Activated CD8-positive, alpha-beta T cell treated with anti-CD3 and anti-CD28 coated beads for 36 hours (primary cell): ENCODE measurements at places on chromosomes 5 and 9. TPM values are rescaled to one million over a fixed set of nuclear protein-coding genes. Genes with fewer than 3 reads are reported as not detected.
A peak's percentile ranks its signal among the peaks of the same experiment; 100 is the strongest.

PDE6A gene
- not detected for total RNA-seq

OCLN gene
- 0.56 TPM for total RNA-seq

DNA sequence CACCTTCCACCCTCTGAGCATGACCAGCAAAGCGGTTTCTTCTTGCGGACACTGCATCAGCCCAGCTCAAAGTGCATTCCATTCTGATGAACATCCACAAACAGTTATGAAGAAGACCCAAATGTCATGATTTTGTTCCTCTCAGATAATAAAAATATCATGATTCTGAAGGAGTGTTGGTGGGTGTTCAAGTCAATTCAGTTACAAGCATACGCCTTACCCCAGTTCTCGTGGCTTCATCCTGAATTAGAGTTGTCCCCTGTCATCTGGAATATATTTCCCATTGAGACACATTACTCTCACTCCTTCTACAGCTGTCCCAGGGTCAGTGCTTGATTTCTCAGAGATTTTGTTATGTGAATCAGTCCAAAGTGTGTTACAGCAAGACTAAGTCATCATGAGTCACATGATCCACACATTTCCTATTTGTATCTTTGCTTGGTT is 325.4 kb downstream of the RFX3 start:
- H3K27me3 ChIP-seq, result peaks cover 6% of the 10 kb centered on the region
- H3K27ac ChIP-seq, result no peak overlapping the region
- no peaks in the 10 kb centered on the region for H3K36me3 ChIP-seq
- DNase-seq, result no peak
- H3K4me1 ChIP-seq, result no peaks in the 10 kb centered on the region
- H3K4me3 ChIP-seq, result no peak overlapping the region

DNA sequence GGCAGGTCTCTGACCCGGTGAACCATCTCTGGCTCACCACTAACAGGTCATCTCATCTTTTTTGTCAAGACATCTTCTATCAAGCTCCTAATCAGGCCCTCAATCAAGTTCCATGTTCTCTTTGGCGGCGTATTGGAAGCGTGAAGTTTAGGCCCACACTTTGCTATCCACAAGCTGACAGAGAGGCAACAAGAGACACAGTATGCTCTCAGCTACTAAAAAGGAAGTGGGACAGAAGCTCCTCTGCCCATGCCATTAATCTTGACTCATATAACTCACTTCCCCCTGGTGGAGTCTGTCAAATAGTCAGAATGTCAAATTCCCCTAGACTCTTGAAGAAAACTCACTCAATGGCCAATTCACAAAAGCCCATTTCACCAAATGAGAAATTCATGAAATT is 77.6 kb upstream of the TMC1 start:
- no peaks in the 10 kb centered on the region for H3K36me3 ChIP-seq
- DNase-seq, result peak; percentile 45
- no peak overlapping the region for H3K4me3 ChIP-seq
- peaks cover 6% of the 10 kb centered on the region for H3K27me3 ChIP-seq
- H3K27ac ChIP-seq, result peak overlapping the region; percentile 92

DNA sequence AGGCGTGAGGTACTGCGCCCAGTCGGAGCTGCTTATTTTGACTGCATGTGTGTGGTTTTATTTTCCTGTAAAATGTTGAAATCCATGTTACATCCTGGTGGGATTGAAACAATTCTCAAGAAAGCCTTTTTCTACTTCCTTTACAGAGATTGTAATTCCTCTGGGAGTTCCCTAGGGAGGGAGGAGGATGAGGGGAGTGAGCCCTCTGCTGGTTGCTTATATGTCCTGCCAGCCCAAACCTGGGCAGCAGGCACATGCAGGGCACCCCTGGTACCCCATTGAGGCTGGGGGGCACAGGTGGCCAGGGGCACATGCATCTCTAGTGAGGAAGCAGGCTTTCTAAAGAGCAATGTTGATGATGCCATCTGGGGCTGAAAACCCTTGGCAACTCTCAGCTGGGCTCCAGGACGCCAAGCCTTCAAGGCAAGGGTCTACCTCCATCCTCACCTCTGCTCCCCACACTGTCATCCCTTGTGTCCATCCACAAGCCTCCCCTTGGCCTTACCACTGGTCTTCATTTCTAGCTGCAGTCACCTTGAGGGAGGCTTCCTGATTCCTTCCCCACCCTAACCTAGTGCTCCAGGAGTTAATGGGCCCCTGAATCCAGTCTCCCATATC is 84.7 kb upstream of the TNFSF8 start:
- no peaks in the 10 kb centered on the region for H3K36me3 ChIP-seq
- no peaks in the 10 kb centered on the region for H3K27me3 ChIP-seq
- H3K4me1 ChIP-seq, result peaks cover 37% of the 10 kb centered on the region
- H3K4me3 ChIP-seq, result no peak overlapping the region

DNA sequence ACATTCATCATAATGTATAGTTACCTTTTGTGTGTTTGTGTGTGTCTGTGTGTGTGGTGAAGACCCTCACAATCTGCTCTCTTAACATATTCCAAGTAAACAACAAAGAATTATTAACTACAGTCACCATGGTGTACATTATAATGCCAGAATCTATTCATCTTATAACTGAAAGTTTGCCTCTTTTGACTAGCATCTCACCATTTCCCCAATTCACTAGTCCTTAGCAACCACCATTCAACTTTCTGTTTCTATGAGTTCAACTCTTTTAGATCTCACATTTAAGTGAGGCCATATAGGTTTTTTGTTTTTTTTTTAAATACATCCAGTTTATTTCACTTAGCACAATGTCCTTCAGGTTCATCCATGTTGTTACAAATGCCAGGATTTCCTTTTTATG is 83.6 kb downstream of the SMC2 start:
- H3K36me3 ChIP-seq, result no peaks in the 10 kb centered on the region
- no peak overlapping the region for H3K4me3 ChIP-seq
- no peak for DNase-seq
- H3K27me3 ChIP-seq, result no peaks in the 10 kb centered on the region
- no peaks in the 10 kb centered on the region for H3K4me1 ChIP-seq

GRCh38 chr5:74017786-74018211 is 391.8 kb downstream of the ARHGEF28 start:
- H3K27me3 ChIP-seq, result peaks cover 5% of the 10 kb centered on the region
- no peaks in the 10 kb centered on the region for H3K4me1 ChIP-seq
- no peak overlapping the region for H3K4me3 ChIP-seq
- no peak for DNase-seq
- no peaks in the 10 kb centered on the region for H3K36me3 ChIP-seq

DNA sequence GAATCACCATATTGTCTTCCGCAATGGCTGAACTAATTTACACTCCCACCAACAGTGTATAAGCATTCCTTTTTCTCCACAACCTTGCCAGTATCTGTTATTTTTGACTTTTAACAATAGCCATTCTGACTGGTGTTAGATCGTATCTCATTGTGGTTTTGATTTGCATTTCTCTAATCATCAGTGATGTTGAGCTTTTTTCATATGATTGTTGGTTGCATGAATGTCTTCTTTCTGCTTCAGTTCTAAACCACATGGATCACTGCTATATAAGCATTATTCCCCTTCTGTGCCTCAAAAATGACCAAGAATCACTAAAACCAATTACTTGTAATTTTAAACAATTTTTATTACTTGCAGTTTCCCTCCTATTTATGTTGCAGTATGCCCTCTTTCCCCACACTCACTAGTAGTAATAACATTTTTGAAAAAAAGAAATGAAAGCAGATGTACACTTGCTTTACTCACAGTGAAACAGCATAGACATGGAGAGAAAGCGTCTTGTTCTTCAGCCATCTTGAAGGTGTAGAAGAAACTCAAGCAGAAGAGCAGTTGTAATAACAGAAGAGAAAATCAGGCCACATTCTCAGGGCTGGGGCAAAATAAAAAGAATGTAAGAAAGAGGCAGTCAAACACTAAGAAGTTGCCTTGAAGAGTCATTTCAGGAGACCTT is 4.5 kb upstream of the TMEM252 start:
- peaks cover 6% of the 10 kb centered on the region for H3K27me3 ChIP-seq
- no peaks in the 10 kb centered on the region for H3K36me3 ChIP-seq
- no peak overlapping the region for H3K4me3 ChIP-seq
- no peak overlapping the region for H3K27ac ChIP-seq

GRCh38 chr9:69582018-69582417 is 90.2 kb downstream of the APBA1 start:
- no peak for DNase-seq
- peaks cover 4% of the 10 kb centered on the region for H3K27me3 ChIP-seq
- no peaks in the 10 kb centered on the region for H3K4me1 ChIP-seq
- H3K36me3 ChIP-seq, result no peaks in the 10 kb centered on the region

DNA sequence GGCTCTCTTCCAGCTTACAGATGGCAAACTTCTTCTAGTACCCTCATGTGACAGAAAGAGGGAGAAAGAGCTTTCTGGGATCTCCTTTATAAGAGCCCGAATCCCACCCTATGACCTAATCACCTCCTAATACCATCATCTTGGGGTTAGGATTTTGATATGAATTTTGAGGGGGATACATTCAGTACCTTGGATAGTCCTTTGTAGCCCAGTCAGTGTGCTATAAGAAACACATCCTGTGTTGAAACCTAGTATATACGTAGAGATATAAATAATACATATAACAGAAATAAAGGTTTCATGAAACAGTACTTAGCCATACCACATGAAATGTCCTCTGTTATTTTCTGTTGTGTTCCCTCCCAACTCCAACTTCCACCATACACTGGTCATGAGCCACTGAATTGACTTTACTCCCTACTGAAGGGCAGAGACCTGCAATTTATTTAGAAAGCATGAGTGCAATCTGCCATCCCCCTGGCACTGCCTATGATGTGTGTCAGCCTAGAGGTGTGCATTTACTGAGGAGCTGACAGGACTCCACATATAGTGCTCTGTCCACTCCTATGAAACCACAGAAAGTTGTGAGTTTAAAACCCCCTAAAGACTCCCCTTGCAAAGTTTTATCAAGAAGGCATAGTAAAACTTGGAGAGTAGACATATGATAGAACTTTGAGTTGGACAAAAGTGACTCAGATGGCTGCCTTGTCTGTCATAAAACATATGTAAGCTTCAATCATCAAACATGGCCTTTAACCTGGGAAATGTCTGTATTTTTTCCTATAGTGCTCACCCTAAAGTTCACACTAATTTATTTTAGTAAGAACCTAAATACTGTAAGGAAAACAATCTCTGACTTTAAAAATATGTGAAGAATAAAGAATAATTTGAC is 12.8 kb downstream of the PIP5K1B start:
- no peak for DNase-seq
- H3K36me3 ChIP-seq, result no peaks in the 10 kb centered on the region
- H3K27ac ChIP-seq, result no peak overlapping the region
- H3K4me1 ChIP-seq, result no peaks in the 10 kb centered on the region
- no peak overlapping the region for H3K4me3 ChIP-seq

GRCh38 chr5:87581661-87582060 is 168.9 kb upstream of the CCNH start:
- H3K4me1 ChIP-seq, result no peaks in the 10 kb centered on the region
- peaks cover 2% of the 10 kb centered on the region for H3K27me3 ChIP-seq
- no peak overlapping the region for H3K27ac ChIP-seq

GRCh38 chr5:18037718-18038117 is 403.5 kb downstream of the TAF11L14 start:
- no peaks in the 10 kb centered on the region for H3K36me3 ChIP-seq
- no peak overlapping the region for H3K27ac ChIP-seq
- DNase-seq, result no peak
- H3K4me3 ChIP-seq, result no peak overlapping the region

- H3K4me1 ChIP-seq, result peaks cover 41% of the 10 kb centered on the region
- no peaks in the 10 kb centered on the region for H3K27me3 ChIP-seq
- peak; percentile 38 for DNase-seq
- H3K27ac ChIP-seq, result peak overlapping the region; percentile 97
- H3K36me3 ChIP-seq, result peaks cover 15% of the 10 kb centered on the region
These were observed 881 bp upstream of the B4GALT1 start for GRCh38 chr9:33167972-33168461.
